ENCODE measurements at places on chromosomes 6 and 20. TPM values are rescaled to one million over a fixed set of nuclear protein-coding genes. Genes with fewer than 3 reads are reported as not detected.

VIP gene
- total RNA-seq = not detected

BNIP5 gene
- total RNA-seq = not detected

DNA sequence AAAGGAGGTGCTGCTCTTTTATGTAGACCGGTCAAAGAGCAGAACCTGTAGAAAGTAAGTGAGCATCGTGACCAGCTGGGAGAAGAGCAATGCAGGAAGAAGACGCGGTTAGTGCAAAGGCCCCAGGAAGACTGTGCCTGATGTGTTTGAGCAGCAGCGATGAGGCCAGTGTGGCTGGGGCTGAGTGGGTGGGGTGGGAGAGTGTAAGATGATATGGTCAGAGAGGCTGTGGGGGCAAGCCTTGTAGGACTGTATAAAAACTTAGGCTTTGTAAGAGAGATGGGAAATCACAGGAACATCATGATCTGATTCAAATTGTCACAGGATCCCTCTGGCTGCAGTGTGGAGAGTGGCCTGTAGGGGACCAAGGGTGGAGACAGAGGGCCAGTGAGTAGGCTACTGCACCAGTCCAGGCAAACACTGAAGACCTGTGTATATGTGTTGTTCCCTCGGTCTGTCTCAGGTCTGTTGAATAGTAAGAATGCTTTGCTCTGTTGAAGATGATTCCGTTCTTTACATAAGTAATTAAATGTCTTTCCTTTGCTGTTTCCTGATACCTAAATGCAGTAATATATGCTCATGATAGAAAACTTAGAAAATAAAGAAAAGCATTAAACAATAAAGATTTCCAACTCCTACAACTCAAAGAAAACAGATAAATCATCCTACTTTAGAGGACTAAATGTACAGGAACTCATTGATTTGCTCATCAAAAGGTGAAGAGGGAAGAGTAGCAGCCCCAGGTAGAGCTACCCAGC is 23.6 kb upstream of the WFDC2 start:
- H3K27me3 ChIP-seq = peaks cover 6% of the 10 kb centered on the region
- DNase-seq = peak; percentile 46
- H3K27ac ChIP-seq = no peak overlapping the region
- peaks cover 3% of the 10 kb centered on the region for H3K36me3 ChIP-seq
- H3K4me1 ChIP-seq = peaks cover 14% of the 10 kb centered on the region

DNA sequence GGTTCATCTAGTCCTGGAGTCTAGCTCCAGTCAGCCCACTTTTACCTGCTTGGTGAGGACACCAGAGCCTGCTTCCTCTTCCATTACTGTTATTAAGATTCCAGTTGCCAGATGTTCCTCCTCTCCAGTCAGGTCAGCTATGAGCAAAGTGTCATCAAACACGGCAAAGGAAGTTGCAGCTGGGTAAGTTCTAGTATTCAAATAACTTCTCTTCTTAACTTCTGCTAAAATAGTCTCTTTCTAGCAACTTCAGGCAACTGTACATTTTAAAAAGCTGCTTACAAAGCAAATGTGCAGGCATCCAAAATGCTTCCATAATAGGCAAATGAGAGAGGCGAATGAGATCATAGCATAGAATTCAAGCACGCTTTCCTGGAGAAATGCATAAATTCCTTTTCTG is 18.4 kb upstream of the MRPS18A start:
- no peak for DNase-seq
- H3K36me3 ChIP-seq = no peaks in the 10 kb centered on the region
- H3K4me3 ChIP-seq = no peak overlapping the region

DNA sequence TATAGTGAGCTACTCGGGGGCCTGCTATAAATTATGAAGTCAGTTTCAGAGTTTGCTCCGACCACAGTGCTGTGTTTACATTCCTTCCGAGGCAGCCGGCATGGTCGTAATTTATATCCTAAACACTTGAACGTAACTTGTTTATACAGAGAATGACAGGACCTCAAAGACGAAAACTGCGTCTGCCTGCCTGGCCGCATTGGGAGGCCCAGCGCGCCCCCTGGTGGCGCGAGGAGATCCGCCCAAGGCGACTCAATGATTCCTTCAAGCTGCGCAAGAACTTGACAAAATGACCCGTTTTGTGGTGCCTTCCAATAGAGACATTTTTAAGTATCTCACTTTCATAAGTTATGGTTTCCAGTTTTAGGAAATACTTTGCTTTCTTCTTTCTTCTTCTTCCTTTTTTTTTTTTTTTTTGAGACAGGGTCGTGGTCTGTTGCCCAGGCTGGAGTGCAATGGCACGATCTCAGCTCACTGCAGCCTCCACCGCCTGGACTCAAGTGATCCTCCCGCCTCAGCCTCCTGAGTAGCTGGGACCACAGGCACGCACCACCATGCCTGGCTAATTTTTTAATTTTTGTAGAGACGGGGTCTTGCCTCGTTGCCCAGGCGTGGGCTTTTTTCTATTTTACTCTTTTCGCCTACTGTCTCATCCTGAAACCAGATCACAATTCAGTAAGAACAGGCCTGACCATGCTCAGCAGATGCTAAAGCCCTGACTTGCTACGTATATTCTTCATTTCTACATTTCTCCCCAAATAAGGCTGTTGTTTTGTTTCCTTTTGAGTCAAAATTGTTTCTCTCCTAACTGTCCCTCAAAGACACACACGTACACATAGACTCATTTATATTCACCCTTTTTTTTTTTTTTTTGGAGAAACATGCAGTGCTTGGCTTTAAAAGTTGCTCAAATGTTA is 7.8 kb downstream of the FOXF2 start:
- H3K27me3 ChIP-seq = peaks cover 45% of the 10 kb centered on the region
- peak overlapping the region; percentile 12 for H3K4me3 ChIP-seq
- peaks cover 6% of the 10 kb centered on the region for H3K4me1 ChIP-seq
- H3K27ac ChIP-seq = no peak overlapping the region
- H3K36me3 ChIP-seq = no peaks in the 10 kb centered on the region

DNA sequence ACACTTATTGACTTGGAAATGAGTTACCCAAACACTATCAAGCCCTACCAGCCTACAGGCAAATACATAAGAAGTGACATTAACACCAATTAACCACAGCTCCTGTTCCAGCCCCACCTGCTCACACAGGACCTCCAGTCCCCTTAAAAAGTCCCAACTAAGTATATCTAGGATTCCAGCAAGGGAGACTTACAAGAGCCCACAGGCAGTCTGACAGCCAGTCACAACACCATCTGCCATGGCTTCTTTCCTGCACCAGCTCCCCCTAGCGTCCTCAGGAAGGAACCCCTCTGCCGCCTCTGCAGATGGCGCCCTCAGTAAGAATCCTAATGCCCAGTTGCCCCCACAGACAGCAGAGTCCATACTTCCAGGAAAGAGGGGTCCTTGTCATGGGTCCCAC is 122.1 kb downstream of the HIVEP2 start:
- H3K4me3 ChIP-seq = peak overlapping the region; percentile 29
- H3K36me3 ChIP-seq = peaks cover 12% of the 10 kb centered on the region
- peak overlapping the region; percentile 86 for H3K27ac ChIP-seq
- DNase-seq = peak; percentile 60

- no peaks in the 10 kb centered on the region for H3K36me3 ChIP-seq
- no peak for DNase-seq
- H3K4me3 ChIP-seq = no peak overlapping the region
- no peaks in the 10 kb centered on the region for H3K27me3 ChIP-seq
Measured at GRCh38 chr6:128409003-128409402, 111.4 kb downstream of the PTPRK start.
